ENCODE measurements at places on chromosomes 4 and X. TPM values are rescaled to one million over a fixed set of nuclear protein-coding genes. Genes with fewer than 3 reads are reported as not detected.
A peak's percentile ranks its signal among the peaks of the same experiment; 100 is the strongest.

HADH gene
- 17.5 TPM for total RNA-seq

NAP1L3 gene
- total RNA-seq, result 1.9 TPM

KCTD8 gene
- total RNA-seq, result 0.35 TPM

GAGE12E gene
- total RNA-seq, result not detected

CSAG2 gene
- not detected for total RNA-seq

DNA sequence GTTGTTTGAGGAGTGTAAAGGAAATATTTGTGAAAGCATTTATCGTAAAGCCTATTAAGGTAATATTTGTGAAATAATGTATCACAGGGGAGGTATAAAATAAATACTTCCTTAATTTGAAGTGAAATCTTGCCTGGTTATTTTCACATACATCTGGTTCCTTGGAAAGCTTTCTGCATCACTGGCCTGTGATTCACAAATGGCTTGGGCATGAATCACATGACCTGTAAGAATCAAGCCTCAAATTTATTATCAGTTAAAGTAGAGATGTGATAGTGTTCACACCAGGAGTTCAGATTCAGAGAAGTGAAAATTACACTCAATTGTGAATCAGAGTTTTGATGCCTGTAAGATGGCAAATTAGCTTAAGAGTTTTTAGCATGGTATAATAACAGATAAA is 1911.4 kb downstream of the STIM2 start:
- peak; percentile 38 for DNase-seq

DNA sequence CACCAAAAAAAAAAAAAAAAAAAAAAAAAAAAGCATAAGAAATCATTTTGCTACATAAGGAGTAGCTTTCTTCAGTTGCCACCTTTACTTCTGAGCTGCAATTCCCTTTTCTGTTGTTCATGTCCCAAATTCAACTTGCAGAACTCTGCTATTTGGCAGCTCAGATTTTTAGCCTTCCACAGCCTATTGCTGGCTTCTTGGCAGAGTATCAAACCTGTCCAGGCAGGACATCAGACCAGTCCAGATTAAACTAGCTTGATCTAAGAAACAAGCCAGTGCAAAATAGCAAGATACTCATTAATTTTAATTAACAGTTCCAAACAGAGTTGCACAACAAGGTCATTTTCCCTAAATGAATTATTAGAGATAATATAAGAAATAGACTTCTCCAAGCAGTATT is 123.6 kb upstream of the NR3C2 start:
- DNase-seq, result no peak
